ENCODE measurements at places on chromosomes 6 and 20.

GRCh38 chr6:98094696-98095095, 739.7 kb upstream of the POU3F2 start:
- no peak for DNase-seq

DNA sequence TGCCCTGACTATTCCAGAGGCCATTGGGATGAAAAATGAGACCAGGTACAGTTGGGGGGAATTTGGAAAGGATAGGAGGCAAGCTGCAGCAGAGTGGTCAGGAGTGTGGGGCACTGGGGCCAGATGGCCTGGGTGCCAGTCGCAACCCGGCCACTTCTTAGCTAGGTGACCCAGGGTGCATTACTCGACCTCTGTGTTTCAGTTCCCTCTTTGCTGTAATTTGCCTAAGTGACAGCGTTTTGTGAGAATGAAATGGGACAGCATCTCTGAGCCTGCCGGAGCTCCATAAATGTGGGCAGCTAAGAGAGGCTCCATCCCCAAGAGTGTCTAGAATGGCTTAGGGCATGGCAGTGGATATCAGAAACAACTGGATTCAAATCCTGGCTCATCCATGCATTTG, 13.9 kb downstream of the LRFN2 start:
- no peak for DNase-seq

- peak; percentile 11 for DNase-seq
Measured at GRCh38 chr20:38127920-38128528, 37.0 kb downstream of the TGM2 start.

DNA sequence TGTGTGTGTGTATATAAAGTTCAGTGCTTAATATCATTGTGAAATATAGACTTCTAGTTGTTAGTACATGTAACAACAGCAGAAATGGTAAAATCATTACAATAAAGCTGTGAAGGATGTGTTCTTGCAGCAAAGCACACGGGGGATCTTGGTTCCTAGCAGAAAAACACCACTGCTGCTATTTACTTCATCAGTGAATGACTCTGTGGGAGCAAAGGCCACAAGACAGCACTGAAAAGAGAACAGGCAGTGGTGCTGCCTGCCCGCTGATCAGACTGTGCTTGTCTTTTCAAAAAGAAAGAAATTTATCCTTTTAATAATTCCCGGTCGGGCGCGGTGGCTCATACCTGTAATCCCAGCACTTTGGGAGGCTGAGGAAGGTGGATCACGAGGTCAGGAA, 689.9 kb upstream of the CITED2 start:
- DNase-seq, result no peak

DNA sequence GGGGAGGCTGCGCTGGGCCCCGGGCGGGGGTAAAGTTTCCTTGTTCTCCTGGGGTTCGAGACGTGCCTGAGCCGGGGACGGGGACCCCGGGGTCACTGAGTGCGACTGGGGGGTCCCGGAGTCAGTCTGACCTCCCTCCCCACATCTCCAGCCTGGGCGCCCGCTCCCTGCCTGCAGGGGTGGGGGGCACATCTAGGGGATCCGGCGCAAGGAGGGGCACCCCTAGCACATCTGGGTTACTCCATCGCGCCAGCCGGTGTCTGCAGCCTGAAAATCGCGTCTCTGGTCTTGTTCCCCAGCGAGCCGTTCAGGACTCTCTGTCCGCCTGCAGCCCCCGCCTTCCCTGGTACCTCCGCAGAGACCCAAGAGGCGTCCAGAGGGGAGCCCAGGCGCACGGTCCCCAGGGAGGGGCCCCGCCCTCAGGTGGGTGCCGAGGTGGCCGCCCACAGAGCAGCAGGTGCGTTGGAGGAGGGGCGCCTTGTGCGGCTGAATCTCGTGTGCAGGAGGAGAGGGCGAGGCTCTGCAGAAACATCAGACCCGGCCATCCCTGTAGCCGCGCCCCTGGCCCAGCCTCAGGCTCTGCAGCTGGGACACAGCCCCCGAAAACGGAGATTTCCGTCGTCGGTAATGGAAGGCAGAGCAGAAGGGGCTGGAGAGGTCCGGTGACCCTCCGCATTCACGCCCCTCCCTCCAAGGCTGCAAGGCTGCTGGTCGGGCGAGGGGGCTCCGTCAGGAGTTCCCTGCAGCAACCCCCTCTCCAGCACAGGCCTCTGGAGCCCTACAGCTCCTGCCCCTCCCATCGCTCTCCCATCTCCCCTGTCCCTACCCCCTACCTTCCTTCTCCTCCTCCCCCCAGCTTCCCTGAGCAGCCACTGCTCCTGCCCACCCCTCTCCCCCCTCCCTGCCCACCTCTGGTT, 628 bp upstream of the CHRNA4 start:
- DNase-seq, result no peak

DNA sequence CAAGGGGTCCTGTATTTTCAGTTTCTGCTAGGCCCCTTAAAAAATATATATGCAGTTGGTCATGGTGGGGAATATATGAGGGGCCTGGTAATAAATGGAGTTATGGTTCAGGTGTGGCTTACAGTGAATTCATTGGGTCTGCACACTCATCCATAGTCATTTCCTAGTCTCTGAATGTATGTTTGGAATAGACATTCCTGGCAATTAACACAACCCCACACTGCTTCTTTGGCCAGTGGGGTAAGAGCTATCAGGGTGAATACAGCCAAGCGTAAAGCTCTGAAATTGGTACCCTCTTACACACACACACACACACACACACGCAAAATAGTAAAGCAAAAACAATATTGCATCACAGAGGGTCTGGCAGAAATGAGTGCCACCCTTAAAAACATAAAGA, 56.5 kb downstream of the QRSL1 start:
- DNase-seq, result no peak

DNA sequence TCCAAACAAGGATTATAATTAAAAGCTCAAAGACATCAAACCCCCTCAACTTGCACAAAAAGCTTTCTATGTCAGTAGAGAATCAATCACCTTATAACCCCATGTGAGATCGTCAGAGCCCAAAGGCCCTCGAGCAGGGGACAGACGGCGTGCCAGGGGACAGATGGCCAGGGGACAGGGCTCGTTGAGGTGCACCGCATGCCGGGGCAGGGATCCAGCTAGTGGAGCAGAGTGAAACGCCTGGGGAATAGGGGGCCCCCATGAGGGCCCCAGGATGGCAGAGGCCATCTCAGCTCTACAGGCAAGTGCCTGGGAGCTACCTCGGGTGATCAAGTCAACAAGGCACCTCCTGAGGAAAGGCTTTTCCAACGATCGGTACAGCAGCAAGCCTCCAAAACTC, 28.6 kb downstream of the DIDO1 start:
- DNase-seq, result no peak

DNA sequence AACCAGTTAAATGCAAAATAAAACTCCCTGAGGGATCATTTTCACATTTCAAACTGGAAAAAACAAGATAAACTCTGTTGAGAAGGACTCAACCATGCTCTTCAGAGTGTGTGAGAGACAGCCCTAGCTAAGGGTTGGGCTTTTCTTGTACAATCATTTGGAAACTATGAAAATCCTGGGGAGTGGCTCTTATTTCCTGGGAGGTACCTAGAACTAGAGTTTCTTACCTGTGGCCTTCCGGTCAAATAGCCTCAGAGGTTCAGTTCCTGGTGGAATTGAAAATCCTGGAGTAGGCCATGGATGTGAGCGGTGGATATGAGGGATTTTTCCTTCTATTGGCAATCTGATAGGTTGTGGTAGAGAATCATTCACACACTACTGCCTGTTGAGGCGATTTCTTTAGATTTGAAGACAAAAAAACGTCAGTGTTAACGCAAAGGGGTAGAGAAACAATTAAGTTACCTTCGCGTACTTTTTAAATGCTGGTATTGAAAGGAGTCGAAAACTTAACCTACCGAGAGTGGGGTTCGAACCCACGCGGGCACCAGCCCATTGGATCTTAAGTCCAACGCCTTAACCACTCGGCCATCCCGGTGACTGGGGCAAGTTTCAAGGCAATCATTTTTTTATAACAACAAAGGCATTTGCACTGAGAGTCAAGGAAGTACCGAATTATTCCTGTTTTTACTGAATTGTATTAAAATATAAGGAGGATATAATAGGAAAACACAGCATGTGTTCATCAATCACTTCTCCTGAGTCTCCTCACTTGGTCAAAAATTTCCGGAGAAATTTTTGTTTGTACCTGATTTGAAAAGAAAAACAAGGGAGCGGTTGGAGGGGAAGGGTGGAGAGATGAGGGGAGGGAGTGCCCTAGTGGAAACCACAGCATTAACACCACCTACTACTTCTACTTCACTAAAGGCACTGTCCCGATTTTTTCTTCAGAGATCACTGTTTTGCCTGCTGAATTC, 191.3 kb downstream of the OR2B2 start:
- no peak for DNase-seq

- no peak for DNase-seq
Measured at GRCh38 chr6:20833881-20834515, 299.7 kb downstream of the CDKAL1 start.

DNA sequence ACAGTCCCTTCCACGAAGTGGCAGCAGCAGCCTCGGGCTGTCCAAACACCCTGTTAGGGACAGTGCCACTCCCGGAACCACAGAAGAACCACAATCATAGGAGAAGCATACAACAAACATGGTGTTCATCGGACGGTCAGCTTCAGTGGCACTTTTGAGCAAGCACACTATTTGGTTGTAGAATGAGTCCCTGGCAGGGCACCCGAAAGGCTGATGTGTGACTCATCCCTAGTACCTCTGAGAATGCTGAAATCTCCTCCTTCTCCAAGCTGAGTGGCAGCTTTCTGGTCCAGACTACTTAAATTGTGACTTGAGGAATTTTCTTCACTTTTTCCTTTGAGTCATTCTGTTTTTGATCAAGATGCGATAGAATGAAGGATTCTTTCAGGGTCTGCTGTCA, 282.5 kb downstream of the ESR1 start:
- DNase-seq, result no peak

DNA sequence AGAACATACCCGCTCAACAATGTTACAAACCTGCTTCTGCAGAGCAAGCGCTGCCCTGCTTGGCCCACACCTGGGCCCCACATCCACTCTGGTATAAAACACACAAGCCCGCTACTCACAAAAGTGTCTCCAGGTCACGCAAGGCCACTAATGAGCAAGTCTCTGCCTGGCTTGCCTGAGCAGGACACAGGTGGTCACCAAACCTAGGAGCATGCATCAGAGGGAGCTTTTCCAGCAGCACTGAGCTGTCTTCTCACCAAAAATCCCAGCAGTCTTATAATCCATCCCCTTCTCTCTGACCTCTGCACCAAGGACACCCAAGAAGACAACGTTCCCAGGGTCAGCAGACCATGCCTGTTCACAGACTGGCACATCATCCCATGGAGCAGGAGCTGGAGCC, 100.8 kb downstream of the DLL1 start:
- DNase-seq, result no peak

GRCh38 chr20:46349035-46349741, 40.9 kb upstream of the CDH22 start:
- peak; percentile 83 for DNase-seq

- peak; percentile 51 for DNase-seq
Measured at GRCh38 chr6:7726416-7727085, 652 bp downstream of the BMP6 start.

DNA sequence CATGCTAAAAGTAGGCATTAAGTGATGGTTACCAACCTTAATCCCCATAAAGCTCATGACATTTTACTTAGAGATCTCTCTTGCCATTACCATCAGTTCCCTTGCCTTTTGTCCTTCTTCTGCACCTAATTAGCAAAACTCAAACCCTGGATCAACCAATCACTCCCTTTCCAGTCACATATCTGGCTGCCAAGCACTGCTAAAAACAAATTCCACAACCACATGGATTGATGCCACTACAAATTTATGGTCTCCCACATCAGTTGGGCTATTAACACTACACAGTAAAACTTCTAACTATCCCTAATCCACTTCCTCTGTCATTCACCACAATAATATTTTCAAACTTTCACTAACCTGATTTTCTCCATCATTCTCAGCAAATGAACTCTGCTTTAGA, 54.3 kb upstream of the RNF146 start:
- no peak for DNase-seq

- no peak for DNase-seq
Measured at GRCh38 chr6:3532296-3532916, 75.6 kb upstream of the SLC22A23 start.

DNA sequence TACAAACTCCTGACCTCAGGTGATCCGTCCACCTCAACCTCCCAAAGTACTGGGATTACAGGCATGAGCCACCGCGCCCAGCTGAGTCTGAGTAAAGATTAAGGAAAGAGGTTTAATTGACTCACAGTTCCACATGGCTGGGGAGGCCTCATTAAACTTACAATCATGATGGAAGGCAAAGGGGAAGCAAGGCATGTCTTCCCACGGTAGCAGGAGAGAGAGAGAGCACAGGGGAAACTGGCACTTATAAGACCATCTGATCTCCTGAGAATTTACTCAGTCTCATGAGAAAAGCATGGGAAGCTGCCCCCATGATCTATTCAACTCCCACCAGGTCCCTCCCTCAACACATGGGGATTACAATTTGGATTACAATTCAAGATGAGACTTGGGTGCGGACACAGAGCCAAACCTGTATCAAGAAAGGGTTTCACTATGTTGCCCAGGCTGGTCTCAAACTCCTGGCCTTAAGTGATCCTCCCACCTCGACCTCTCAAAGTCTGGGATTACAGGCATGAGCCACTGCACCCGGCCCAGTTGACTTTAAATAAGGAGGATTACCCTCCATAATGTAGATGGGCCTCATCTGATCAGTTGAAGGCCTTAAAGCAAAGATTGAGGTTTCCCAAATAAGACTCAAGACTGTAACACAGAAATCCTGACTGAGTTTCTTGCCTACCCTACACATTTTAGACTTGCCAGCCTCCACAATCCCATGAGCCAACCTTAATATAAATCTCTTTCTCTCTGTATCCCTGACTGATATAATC, 13.1 kb upstream of the PEX7 start:
- DNase-seq, result no peak

DNA sequence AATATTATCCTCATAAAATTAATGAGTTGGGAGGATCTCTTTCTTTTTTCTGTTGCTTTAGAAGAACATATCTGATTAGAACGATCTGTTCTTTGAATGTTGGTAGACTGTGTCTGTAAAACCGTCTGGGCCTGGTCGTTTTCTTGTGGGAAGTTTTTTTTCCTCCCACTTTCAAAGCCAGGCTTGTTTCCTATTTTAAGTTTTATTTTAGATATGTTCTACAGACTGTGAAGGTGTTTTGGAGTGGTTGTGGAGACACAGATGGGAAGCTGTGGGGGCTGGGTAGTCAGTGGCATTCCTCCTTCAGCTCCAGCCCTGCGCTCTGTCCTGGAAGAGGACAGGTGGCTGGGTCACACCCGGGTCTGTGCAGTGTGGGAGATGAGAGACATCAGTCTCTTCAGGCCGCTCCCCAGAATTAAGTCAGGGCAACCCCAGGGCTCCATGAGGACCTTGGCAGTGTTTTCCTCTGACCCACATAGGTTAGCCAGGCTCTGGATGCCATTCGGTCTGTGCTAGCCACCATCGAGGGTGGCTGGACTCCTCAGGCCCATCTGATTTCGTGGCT, 92.0 kb upstream of the SCP2D1 start:
- no peak for DNase-seq

GRCh38 chr6:102474041-102474807, 1080.7 kb downstream of the GRIK2 start:
- no peak for DNase-seq

Measured in right forelimb (tissue), 1 donor.